ENCODE measurements at places on chromosomes 11 and 22.
A peak's percentile ranks its signal among the peaks of the same experiment; 100 is the strongest.

GRCh38 chr11:65524014-65524740 lies 706 bp upstream of the SCYL1 start:
- DNase-seq, result no peak

- no peak for DNase-seq
These were observed 308.9 kb downstream of the KCNA4 start for GRCh38 chr11:29707924-29708323.

- DNase-seq, result no peak
These were observed 77.4 kb downstream of the FAM168A start for GRCh38 chr11:73520353-73521061.

DNA sequence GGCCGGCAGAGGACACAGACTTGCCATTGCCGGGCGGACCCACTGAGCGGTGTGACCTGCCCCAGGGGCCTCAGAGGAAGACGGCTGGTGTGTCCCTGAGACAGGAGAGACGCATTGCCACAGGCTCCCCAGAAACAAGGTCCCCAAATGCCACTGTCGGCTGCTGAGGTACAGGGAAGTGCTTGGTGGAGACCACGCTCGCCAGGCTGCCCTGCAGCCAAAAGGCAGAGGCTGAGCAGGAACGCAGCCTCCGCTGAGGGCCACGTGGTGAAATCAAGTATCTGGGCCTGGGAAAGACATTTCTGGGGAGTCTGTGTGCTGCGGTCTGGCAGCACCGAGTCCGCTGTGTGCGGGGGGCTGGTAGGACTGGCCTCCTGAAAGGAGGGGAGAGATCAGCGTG lies 794.9 kb downstream of the BRD1 start:
- no peak for DNase-seq

DNA sequence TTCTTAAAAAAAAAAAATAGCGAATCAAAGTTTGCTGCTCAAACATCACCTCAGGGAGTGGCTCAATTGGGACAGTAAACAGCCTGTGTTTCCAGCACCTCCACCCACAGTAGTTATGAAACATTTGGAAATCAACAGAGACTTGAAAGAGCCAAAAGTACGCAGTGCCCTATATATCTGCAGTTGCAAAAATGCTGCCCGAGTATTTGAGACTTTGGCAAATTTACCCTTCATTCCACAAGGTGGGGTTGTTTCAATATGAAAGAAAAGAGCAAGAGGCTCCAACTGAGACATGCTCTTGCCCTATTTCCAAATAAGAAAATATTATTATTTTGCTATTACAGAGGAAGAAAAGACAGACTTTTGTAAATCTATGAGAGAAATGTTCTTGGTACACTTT lies 851.1 kb upstream of the RAG2 start:
- peak; percentile 9 for DNase-seq
